ENCODE measurements at places on chromosomes 3 and 15.

DNA sequence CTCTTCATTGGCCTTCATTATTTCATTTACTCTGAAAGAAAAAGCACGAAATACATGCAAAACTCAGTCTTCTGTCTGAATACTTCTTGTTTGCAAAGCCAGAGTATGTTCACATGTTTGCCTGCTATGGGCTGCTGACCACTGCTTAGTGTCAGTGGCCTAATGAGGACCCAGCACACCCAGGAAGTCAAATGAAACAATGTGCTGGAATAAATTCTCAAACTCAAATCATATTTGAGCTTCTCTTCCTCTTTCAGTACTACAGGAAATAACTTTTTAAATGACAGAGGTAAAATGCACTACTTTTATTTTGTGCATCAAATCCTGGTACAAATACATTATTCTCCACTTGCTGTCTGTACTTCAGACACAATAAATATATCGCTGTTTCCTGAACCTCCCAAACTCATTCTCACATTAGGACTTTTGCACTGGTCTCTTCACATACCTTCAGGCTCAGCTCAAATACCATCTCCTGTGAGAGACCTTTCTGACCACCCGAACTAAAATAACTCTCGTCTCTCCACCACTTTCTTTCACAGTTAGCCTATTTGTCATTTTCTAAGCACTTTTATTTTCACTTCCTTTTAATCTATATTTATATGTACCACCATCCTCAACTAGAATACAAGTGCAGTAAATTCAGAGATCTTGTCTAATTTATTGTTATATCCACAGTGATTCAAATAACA, 176.8 kb downstream of the TUSC7 start:
- DNase-seq: no peak

DNA sequence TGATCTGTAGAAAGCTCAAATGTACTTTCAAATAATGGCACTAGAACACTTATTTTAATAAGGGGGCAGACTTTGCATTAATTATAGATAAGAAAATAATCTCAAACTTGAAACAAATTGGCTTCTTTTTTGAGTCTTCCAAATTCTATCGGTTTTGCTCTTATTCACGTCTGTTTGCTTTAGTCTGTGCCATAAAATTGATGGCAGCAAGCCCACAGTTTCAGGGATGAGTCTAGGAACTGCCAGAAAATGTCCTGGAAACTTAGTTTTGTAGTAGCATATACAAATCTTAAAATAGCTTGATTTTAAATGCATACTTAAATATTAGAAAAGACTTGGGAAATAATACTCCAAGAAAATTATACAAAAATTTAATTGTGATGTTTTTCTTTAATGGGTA, 39.7 kb downstream of the BCHE start:
- no peak for DNase-seq

GRCh38 chr3:197736010-197736490, 654 bp downstream of the RUBCN start:
- peak; percentile 59 for DNase-seq

- no peak for DNase-seq
These were observed 157.0 kb upstream of the FRMD4B start for GRCh38 chr3:69542805-69543429.

DNA sequence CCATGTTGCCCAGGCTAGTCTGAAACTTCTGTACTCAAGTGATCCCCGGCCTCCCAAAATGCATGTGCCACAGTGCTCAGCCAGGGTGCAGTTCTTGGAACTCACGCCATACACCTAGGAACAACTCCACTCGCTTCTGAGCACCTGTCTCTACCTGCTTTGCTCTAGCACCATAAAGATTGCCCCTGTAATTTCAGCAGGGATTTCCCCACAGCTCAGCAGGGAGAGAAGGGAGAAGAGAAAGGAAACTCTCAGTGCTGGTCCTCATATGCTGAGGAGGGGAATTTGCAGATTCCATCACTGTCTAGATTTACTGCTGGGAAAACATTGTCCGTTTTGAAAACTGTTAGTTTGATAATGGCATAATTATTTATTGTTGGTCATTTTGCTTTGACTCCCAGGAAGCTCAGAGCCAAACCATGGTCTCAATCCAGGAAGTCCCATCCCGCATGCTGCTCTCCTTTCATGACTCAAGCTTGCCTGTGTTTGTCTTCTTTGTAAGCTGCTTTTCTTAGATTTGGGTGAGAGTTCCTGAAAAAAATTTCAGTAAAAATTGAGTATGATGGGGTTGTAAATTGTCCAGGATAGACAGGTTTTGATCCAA, 24.2 kb downstream of the TRIM71 start:
- DNase-seq: peak; percentile 11

- DNase-seq: no peak
These were observed 150.4 kb downstream of the RTP4 start for GRCh38 chr3:187518616-187519015.

GRCh38 chr15:34436956-34437442, 609 bp downstream of the GOLGA8A start:
- peak; percentile 44 for DNase-seq
